MCF 10A (cell line): ENCODE measurements at places on chromosomes 1 and 21. TPM values are rescaled to one million over a fixed set of nuclear protein-coding genes. Genes with fewer than 3 reads are reported as not detected.

Gene PKP1
- total RNA-seq = 0.30 and 0.32 TPM in 2 replicates

Gene CLCA4
- not detected in 2 replicates for total RNA-seq

Gene KCNE2
- total RNA-seq = not detected in 2 replicates

Gene PRDM16
- total RNA-seq = not detected in 2 replicates

Gene RORC
- 0.40 and 0.81 TPM in 2 replicates for total RNA-seq

Gene LCE1D
- not detected in 2 replicates for total RNA-seq

Gene WNT4
- not detected in 2 replicates for total RNA-seq

Gene MROH7
- 0.34 TPM in 1 of 2 replicates, not detected in the other for total RNA-seq

Gene LRRC7
- not detected in 2 replicates for total RNA-seq

Gene ATXN7L2
- total RNA-seq = 3.8 and 7.3 TPM in 2 replicates

Gene C1QTNF12
- 1.5 and 3.3 TPM in 2 replicates for total RNA-seq

Gene FCRL5
- not detected in 2 replicates for total RNA-seq

Gene PALMD
- total RNA-seq = 0.12 and 0.33 TPM in 2 replicates
